ENCODE measurements at places on chromosomes 2 and 18.

- DNase-seq, result no peak
These were observed 3.5 kb upstream of the APOB start for GRCh38 chr2:21047141-21048009.

DNA sequence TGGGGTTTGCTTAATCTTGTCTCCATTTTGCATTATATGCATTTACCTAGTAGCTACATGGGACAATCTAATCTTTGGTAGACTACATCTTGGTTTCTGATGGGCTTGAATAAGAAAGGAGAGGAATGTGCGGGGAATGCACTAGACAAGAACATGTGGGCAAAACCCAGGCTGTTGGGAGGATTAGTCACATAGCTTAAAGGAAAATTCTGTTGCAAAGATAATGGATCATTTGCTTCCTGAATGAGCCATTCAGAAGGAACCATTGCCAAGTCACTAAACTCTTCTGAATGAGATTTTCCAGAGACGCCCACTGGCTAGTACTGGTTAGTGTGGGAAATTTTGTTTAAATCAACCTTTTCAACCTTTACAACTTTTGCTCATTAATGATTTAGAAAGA lies 84.8 kb downstream of the OSBPL6 start:
- DNase-seq, result no peak

GRCh38 chr2:144161061-144161460 lies 358.9 kb downstream of the ZEB2 start:
- DNase-seq, result no peak

DNA sequence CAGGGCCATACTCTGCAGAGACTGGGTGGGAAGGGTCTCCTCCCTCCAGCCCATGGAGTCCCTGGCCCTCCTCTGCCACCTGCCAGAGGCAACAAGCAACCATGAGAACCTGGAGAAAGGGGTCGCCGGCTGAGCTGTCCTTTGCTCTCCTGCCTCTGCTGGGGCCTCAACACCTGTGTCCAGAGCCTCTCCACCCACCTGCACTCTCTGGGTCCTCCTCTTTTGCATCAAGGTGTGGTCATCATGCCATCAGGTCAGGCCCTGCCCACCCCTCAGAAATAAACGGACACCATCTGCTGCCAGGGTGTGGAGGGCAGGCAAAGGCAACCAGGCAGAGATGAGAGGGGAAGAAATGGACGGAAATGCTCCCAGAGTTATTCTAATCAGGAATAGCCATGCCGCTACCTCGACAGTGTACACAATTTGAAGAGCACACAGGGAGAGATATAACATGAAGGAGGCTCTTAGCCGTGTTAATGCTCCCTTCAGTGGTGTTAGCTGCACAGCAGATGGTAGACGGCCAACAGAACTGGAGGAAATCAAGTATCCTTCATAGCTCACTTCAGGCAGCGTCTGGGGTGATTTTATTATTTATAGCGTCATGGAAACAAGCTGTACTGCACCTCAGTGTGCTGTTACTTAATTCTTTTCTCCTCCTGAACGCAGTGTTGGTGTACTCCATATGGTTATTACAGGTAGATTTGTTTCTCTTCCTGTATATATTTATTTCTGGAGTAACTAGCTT lies 247.9 kb downstream of the TSN start:
- no peak for DNase-seq

DNA sequence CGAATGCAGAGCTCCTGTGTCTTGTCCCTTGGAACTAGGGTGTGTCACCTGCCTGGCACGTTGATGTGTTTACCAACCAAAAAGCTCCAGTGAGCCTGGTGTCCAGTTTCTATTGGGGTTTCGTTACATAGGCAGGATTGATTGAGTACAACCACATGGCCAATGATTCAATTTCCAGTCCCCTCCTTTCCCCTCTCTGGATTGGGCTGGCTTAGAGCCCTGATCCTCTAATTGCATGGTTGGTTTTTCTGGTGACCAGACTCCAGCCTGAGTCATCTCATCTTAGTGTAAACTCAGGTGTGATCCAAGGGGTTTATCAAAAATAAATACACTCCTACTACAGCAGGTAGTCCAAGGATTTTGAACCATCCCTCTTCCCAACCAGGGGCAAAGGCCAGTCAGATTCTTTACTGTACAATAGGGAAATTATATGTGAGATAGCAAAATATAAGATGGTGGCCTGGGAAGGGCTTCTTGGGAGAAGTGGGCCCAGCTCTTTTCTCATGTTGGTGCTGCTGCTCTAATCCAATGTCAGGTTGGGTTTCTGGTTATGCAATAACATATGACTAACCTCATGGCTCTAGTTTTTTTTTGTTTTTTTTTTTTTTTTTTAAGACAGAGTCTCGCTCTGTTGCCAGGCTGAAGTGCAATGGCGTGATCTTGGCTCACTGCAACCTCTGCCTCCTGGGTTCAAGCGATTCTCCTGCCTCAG lies 64.7 kb upstream of the MGAT5 start:
- no peak for DNase-seq

GRCh38 chr2:105117565-105117964 lies 79.7 kb downstream of the MRPS9 start:
- no peak for DNase-seq

GRCh38 chr18:48323151-48323550 lies 86.0 kb downstream of the ZBTB7C start:
- DNase-seq, result no peak

- DNase-seq, result no peak
These were observed 152.9 kb upstream of the NOSTRIN start for GRCh38 chr2:168649562-168649961.

GRCh38 chr2:119753041-119753929 lies 6.4 kb upstream of the PTPN4 start:
- no peak for DNase-seq

DNA sequence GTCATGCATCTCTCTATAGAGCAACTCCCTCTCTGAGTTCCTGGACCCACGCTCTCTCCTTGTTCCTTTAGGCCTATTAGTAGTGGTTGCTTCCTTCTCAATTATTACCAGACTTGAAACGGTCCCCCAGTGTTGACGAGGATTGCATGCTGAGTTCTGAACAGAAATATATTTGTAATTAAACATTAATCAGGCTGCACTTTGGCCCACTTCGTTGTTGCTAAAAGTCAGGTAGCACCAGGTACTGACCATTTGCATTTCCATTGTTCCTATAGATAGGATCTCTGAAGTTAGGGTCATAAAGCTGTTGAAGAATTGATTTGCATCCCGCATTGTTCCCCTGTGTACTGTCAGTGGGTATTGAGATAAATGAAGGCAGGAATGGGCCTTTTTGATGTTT lies 36.9 kb upstream of the TTR start:
- no peak for DNase-seq

- no peak for DNase-seq
These were observed 1031.8 kb upstream of the ZEB2 start for GRCh38 chr2:145551686-145552085.

DNA sequence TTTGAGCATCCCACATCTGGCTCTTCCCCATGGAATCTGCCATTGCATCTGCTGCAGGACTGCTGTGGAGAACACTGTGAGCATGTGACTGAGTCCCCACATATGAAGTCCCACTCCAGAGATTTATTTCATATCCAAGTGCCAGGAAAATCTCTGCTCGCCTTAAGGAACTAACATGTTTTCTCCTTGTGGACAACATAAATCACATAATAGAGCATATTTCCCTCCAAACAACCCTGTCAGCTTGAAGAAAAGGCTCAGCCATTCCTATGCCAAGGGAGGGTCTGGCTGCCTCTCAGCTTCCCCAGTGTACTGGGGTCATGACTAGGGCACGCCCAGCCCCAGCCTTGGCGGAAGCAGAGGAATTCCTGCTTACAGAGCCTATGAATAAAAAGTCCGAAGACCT lies 193.7 kb downstream of the DNER start:
- DNase-seq, result no peak

GRCh38 chr2:65186872-65187851 lies 40.5 kb upstream of the ACTR2 start:
- DNase-seq, result no peak

GRCh38 chr2:173716458-173717052 lies 248.6 kb downstream of the SP3 start:
- DNase-seq, result no peak

DNA sequence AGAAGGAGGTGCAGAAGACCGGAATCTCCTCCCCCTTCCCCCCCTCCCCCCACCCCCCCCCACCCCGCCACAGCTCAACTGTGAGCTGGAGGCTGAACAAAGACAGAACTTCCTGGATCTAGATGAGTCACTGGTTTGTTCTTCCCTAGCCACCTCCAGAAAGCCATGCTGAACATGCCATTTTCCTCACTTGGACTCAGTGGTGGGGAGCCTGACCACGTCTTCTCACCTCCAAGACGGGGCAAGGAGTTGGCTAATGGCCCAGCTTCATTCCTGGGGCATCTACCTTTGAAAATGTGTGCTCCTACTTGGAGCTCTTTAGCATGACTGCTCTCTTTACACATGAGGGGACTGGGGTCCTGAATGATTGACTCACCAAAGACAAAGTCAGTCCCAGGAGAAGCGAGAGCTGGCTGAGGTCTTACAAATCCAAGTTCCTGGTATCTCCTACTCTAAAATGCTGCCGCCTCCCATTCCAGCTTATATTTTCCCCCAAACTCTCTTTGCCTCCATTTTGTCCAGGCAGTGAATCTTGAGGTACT lies 22.6 kb upstream of the FZD5 start:
- no peak for DNase-seq

- no peak for DNase-seq
These were observed 92.6 kb upstream of the KCNE4 start for GRCh38 chr2:222959358-222959757.

- no peak for DNase-seq
These were observed 62.3 kb downstream of the FIGN start for GRCh38 chr2:163673522-163673921.

DNA sequence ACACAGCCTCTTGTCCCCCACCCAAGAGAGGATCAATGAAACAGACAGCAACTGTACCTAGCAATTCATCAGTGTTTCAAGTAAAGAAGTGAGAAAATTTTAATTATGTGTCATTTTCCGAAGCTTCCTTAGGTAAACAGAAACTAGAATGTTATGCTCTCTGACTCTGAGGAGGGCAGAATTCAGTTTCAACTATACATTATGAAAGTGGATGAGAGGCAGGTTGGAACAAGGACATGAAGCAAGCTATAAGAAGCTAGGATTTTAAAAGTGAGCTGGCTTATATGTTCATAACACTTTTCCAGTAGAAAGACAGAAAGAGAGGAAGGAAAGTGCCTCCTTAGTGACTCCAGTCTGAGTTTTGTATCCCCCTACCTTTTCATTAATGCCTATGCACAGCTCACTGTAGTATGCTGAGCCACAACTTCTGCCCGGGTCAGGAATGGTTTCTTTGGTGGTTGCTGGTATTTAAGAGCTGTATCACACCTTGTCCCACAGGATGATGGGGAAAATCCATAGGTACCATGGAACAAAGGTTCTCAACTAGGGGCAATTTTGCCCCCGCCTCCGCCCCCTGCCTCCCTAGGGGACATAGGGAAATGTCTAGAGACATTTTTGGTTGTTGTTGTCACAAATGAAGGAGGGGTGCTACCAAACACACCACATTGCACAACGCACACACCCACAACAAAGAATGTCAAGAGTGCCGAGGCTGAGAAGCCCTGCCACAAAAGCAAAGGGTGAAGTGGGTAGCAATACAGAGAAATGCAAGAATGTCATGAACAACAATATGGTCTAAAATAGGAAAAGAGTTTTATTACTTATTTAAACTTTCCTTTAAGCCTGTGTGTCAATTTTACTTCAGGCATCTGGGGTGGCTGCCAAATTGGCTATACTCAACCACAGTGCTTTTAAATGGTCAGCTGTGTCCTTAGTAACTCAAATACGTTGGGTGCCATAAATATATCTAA lies 161.0 kb upstream of the ZFP36L2 start:
- no peak for DNase-seq

GRCh38 chr2:169664978-169665930 lies 29.0 kb downstream of the CFAP210 start:
- no peak for DNase-seq

DNA sequence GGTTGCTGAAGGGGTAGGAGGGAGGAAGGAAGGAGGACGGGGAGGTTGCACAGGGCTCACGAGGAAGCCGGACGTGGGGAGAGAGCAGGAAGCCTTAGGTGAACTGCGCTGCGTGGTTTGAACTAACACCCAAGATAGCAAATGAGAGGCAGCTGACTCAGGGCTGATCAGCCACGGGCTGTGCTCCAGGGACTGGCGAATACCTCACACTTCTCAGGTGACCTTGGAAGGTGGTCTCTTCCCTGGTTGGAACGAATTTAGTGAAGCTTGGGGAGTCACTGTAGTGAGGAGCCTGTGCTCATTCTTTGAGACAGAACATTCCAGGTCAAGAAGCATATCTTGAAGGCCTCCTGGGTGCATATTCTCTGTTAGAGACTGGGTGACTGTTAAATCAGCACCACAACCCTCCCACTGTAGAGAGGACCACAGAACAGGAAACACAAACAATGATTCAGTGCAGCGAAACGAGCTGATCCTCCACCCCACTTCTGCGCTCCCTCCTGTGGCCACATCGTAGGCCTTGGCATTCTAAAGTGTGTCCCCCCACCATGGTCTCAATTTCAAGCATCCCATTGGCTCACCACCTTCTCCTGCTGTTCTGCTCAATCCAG lies 33.8 kb downstream of the TOGARAM2 start:
- DNase-seq, result no peak

DNA sequence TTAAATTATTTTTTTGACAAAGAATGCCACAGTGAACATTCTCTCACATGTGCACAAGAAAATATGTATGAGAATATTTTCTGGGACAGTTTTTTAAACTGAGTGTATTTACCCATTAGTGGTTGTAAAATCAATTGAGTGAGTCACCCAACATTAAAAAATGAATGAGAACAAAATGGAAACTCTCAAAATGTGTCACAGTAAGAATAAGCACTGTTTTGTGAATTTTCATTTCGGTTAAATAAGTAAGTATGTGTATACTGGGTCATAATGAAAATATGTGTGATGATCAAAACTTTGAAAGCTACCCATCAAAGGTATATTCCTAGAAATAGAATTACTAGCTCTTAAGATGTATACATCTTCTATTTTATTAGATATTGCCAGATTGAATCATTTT lies 11.6 kb downstream of the BABAM2 start:
- DNase-seq, result no peak

GRCh38 chr18:22570492-22570891 lies 152.8 kb upstream of the CTAGE1 start:
- no peak for DNase-seq

DNA sequence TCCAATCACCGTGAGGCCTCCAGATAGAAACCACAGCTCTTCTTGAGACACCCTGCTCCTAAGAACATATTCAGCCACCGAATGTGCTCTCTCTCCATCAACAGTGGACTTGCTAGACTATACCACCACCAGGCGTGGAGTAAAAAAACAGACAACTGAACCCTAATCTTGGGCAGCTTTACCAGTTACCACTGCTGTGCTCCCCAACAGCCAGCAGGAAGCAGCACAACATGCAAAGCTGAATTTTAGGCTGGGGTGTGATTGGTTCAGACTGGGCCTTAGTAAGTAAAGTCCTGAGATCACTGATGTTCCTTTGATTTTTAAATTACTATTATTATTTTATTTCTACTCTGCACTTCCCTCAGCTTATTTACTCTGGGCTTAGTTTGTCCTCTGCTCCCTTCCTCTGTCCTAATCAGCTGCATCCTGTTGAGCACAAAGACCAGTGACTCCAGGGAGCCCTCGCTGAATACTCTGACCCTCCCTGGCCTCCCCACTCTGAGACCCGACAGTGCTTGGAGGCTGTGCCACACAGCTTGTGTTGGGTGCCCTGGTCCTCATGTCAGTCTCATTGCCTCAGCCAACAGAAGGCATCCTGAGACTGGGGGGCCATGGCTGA lies 21.9 kb downstream of the MRPL35 start:
- DNase-seq, result no peak

All from cortex of kidney (tissue), 1 donor.